Stimulated activated CD4-positive, alpha-beta T cell treated with anti-CD3 and anti-CD28 coated beads, TNF-alpha, amount 100 ng/mL, for 1 hour (primary cell): ENCODE measurements at places on chromosomes 3 and 15.

DNA sequence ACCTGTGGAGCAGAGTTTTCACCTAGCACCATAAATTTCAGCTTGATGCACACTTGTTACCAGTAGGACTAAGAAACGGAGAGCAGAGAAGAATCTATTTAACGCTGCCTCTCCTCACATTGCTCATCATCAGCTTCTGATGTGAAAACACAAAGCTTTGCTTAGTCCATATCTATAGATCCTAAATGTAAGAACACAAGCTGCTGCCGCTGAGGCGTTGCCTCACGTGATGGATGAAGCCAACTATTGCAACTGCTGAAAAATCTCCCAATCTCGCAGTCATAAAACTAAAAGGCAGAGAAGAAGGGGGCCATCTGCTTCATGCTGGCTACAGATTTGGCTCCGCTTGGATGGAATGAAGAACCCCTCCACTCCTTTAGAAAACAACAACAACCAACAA, 42.7 kb downstream of the CADPS start:
- no peak for DNase-seq

GRCh38 chr3:38643090-38643489, 6.4 kb downstream of the SCN5A start:
- no peak for DNase-seq

DNA sequence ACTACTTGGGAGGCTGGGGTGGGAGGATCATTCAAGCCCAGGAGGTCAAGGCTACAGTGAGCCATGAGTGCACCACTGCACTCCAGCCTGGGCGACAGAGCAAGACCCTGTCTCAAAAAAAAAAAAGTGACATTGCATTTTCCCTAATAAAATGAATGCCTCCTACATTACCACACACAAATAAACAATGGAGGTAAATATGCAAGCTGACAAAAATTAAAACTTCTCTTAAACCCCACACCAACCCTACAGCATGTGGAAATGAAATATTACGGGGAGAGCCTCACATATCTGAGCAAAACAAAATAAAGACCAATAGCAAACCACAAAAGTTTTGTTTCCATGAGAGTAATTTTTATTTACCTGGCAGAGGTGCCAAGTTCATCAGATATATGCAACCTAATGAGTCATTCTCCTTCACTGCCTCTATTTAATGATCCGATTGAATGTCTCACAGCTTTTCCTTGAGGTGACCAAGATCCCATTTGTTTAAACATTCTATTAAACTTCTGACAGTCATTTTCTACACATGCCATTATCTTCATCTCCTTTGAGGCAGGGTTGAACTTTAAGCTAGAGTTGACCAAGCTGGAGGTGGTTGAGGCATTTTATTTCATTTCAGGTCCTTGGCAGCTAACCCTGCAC, 9.4 kb upstream of the CAV3 start:
- DNase-seq = no peak

GRCh38 chr3:52240059-52240885, 1.3 kb upstream of the TWF2 start:
- no peak for DNase-seq

- DNase-seq = no peak
Measured at GRCh38 chr3:61574854-61575253, 13.5 kb downstream of the PTPRG start.

GRCh38 chr3:48405971-48406370, 23.9 kb downstream of the PLXNB1 start:
- DNase-seq = no peak

GRCh38 chr3:173399044-173399443, 1.5 kb downstream of the NLGN1 start:
- no peak for DNase-seq

DNA sequence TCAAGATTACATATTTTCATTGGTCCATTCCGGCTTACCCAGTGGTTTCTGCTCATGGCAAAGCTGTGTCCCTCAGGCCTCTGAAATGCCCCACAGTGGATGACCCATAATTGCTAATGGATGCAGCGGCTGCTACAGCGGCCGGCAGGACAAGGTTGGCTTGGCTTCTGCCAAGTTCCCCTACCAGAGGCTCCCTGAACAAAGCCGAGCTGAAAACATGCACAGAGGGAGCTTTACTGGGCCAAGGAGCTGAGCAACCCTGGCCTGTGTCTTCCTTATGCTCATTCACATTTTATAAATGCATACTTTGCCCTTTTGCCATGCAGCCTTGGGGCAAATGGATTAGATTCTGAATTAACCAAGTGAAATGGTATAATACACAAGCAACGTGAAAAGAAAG, 150.5 kb downstream of the NTRK3 start:
- no peak for DNase-seq

DNA sequence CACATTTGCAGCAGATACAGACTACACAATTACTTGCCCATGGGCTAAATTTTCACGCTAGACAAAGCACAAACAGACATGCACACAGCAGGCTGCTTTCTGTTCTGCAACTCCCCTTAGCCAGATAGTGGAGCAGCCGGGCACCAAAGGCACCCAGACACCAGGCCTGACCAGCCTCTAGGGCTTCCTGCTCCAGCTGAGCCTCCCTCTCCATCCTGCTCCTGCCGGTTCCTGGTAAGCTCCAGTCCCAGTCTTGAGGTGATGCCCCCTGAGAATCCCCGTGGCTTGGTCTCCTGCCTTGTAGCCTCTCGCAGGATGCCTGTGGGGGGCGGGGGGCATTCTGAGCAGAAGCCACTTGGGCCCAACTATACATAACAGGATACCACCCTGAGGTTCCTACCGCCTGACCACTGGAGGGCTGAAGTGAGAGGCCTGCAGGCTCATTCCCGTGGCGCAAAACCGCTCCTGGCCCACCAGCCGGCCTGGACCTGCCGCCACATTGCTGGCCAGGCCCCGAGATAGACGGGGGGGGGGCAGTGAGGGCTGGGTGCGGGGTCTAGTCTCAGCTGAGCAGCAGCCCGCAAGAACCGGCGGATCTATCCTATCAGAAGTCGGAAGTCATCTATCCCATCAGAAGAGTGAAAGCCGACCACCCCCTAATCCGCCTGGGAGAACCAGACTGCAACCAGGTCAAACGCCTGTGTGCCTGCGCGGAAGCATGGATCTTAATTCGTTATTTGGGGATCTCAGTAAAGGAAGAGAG, 3.9 kb downstream of the FOXL2 start:
- DNase-seq = no peak

DNA sequence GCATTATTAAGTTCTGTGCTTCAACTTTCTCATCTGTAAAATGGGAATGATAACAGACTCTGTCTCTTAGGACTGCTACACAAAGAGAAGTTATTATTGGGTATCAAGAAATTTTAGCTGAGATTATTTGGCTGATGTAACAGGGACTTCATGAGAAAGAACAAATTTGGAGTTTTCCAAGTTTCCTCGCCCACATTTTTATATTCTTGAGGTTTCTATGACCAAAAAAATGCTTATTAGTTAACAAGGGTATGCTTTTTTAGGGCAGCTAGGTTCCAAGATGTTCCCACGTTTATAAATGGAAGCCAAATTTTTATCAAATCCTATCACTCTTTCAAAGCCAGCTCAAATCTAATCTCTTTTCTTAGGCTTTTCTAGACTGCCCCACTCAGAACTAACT, 50.6 kb upstream of the C3orf80 start:
- DNase-seq = no peak

DNA sequence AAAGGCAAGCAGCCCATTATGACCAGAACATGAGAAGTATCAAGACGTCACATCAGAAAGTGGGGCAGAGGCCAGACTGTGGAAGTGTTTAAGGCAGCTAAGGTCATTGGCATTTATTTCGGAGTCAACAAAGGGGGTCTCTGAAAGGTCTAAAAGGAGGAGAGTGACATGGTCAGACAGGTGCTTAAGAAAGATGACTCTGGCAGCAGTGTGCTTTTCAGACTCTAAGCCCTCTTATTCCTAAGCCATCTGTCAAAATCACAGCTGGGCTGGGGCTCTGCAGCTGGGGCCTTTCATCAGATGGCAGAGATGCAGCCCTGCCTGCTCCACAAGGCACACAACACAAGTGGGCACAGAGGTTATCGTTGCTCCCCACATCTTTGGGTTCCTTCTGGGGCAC, 14.0 kb downstream of the FBXL22 start:
- DNase-seq = no peak

GRCh38 chr3:62167566-62168262, 205.6 kb downstream of the FEZF2 start:
- no peak for DNase-seq

GRCh38 chr3:37993067-37993455, 2.5 kb downstream of the VILL start:
- DNase-seq = no peak

DNA sequence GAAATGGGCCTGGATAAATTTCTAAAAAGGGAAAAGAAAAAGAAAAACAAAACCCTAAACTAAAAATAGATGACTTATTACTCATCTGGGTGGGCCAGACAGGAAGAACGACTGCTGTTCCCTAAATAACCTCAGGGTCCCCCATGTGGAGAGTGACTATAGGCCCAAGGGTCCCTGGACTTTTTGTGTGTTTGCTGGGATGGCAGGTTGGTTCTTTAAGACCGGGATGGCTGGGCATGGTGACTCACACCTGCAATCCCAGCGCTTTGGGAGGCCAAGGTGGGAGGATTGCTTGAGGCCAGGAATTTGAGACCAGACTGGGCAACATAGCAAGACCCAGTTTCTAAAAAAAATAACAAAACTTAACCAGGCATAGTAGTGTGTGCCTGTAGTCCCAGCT, 43.8 kb upstream of the TRA2B start:
- no peak for DNase-seq

DNA sequence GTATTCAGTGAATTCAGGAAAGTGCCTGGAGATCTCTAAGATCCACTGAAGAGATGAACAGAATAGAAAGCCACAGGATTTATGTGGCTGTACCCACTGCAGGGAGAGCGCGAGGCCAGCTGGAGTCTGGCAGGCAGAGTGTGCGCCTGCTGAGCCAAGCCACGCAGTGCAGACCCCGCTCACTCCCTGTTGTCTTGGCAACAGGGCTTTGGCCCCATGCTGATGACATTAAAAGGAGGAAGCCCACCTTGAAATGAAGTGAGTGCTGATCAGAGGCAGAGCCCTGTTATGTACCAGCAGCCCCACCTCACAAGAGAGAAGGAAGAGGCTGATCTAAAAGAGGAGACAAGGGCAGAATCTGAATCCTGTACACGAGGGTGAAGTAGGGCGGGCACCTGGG, 36.7 kb downstream of the PXYLP1 start:
- no peak for DNase-seq

GRCh38 chr15:99017322-99017701, 9.7 kb upstream of the PGPEP1L start:
- DNase-seq = no peak

DNA sequence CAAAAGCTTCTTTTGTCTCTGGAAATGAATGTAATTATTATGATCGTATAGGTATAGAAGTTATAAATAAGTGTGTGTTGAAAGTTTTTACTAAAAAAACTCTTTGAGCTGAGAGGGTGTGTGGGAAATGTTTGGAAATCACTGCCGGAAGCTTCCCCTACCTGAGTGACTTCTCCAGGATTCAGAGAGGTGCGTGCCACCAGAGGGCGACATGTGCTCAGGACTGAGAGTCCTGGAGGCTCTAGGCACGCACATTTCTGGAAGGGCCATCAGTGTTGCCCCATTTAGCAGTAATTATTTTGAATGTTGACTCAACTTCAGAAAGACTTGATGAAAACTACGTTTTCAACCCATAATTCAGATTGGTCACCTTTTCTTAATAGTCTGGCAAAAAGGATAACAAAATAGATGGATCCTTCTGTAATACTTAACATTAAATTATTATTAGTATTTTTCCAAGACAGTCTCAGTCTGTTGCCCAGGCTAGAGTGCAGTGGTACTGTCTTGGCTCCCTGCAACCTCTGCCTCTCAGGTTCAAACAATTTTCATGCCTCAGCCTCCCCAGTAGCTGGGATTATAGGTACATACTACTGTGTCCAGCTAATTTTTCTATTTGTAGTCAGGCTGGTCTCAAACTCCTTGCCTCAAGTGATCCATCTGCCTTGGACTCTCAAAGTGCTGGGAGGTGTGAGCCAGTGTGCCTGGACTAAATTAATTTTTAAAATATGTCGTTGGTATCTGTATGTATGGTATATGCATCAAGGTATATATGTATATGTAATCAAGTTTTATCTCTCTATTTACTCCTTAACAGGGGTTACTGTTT, 34.5 kb downstream of the GPR171 start:
- peak; percentile 66 for DNase-seq

GRCh38 chr15:49718846-49719245, 98.0 kb downstream of the DTWD1 start:
- no peak for DNase-seq

GRCh38 chr3:183275418-183275817, 22.4 kb downstream of the B3GNT5 start:
- no peak for DNase-seq

DNA sequence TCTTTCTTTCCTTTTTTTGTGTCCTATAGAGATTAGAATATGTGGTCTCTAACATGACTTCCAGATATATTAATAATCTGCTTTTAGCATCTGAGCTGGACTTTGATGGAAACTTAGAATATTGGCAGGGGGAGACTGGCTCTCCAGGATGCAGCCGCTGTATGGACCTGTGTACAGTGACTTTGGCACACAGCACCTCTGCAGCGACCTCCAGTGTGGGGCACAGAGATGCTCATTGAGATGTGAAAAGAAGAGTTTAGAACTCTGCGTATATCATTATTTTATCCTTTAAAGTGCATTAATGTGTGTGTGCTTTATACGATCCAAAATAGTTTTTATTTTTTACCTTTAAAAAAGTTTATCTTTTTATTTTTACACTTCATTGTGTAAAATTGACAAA, 18.3 kb downstream of the CFAP161 start:
- DNase-seq = no peak

- DNase-seq = no peak
Measured at GRCh38 chr3:160546727-160547126, 18.6 kb downstream of the KPNA4 start.

- DNase-seq = no peak
Measured at GRCh38 chr15:90266485-90266884, 1.0 kb downstream of the NGRN start.

- DNase-seq = no peak
Measured at GRCh38 chr3:6753536-6753935, 107.4 kb upstream of the GRM7 start.

- DNase-seq = no peak
Measured at GRCh38 chr3:122977746-122978466, 49.7 kb downstream of the SEMA5B start.

DNA sequence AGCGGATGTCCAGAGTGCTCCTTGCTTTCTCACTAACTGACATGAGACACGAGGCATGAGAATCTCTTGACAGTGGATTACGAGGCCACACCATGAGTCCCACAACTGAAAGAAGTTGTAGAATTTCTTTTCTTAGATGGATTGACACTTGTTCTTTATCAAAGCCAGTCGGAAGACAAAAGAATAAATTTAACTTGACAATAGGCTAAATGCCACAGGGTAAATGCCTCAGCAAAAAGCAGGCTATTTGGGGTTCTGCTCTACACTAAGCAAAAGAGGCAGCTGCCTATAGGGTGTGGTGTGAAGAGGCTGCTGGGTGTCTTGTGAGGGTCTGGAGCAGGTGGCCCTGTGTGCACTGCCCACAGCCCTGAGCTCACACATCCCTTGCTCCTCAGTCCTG, 135.1 kb upstream of the SEMA6D start:
- no peak for DNase-seq
